ENCODE measurements at places on chromosomes 2 and 18.
A peak's percentile ranks its signal among the peaks of the same experiment; 100 is the strongest.

- no peak for DNase-seq
Measured at GRCh38 chr2:32719933-32720716, 92.3 kb downstream of the TTC27 start.

DNA sequence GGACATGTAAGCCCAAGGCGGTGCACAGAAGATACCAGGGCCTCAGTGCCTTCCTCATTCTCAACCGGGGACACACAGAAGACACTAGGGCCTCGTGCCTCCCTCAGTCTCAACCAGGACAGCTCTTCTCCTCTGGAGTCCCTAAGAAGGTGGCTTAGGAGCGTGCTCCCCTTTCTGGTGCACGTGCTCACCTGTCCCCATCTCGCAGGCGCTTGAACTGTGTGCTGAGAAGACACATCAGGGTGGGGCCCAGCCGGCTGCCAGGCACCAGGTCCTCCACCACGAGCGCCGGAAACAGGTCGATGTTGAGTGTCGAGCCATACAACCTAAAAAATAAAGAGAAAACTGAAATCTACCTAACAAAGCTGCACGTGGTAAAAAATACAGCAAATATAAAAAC lies 99.9 kb downstream of the PXDN start:
- DNase-seq = no peak

GRCh38 chr18:10239103-10239502 lies 215.3 kb upstream of the APCDD1 start:
- no peak for DNase-seq

- DNase-seq = peak; percentile 9
Measured at GRCh38 chr2:207472343-207473048, 57.3 kb upstream of the CREB1 start.

GRCh38 chr2:4424153-4424552 lies 720.8 kb downstream of the DCDC2C start:
- no peak for DNase-seq

- no peak for DNase-seq
Measured at GRCh38 chr2:68352651-68353391, 12.3 kb upstream of the PLEK start.

- DNase-seq = no peak
Measured at GRCh38 chr2:155517362-155517761, 815.2 kb downstream of the NR4A2 start.

- DNase-seq = no peak
Measured at GRCh38 chr2:168035458-168035857, 211.9 kb downstream of the STK39 start.

GRCh38 chr2:232400256-232401015 lies 6.2 kb upstream of the ALPG start:
- no peak for DNase-seq

DNA sequence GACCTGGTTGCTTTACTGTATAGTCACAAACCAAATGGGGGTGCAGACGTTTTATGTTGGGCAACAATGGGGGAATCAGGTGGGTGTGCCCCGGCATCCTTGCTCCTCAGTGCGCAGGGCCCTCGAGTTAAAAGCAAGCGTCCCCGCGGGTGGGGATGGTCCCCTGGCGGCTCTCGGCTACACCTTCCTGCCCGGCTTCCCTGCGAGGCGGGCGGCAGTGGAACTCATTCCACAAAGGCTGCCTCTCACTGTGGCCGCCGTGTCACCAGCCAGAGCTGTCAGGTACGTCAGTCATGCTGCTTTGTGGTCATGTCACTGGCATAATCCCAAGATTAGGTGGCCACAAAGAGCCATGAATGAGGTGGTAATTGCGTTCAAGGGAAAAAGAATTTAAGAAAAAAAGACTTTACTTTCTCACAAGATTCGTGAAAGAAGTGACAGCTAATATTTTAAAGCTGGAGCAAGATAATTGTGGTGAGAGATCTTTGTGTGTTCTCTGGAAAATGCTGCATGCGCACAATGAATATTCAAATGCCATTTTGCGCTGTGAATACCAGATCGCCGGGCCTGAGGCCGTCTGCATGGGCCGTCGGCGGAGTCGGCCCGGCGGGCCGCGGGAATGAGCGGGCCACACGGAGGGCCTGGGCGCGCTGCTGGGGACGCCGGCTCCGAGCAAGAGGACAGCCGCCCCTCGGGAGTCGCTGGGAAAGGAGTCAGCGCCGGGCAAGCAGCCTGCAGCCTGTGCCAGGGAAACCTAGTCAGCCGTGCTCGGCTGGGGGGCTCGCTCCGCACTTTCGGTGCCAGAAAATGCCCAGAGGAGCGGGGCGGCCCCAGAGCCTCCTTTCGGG lies 82.3 kb upstream of the LDLRAD4 start:
- DNase-seq = no peak

DNA sequence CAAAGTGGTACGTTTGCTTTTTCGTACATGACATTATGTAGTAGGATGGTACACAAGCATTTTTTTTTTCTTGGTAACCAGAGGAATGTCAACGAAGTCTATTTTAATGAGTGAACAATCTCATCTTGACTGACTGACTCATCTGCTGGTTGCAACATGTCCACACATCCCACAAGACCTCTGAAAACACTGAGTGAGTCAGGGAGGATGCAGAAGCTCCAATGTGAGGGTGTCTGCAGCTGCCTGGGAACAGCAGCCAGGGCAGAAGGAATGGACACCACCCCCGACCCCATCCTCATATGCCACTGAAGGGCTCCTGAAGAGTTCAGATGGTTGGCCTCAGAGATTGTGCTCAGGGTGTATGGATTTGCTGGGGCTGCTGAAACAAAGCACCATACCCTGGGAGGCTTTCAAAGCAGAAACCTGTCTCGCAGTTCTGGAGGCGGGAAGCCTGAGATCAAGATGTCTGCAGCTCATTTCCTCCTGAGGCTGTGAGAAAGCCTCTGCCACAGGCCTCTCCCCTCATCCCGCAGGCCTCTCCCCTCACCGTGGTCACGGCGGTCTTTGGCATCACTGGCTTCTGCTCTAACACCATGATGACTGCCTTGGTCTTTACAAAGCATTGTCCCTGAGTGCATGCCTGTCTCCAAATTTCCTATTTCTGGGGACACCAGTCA lies 124.6 kb downstream of the LRATD1 start:
- peak; percentile 75 for DNase-seq

- no peak for DNase-seq
Measured at GRCh38 chr2:29227935-29228675, 112.9 kb downstream of the CLIP4 start.

- DNase-seq = no peak
Measured at GRCh38 chr2:168114619-168115018, 132.8 kb downstream of the STK39 start.

DNA sequence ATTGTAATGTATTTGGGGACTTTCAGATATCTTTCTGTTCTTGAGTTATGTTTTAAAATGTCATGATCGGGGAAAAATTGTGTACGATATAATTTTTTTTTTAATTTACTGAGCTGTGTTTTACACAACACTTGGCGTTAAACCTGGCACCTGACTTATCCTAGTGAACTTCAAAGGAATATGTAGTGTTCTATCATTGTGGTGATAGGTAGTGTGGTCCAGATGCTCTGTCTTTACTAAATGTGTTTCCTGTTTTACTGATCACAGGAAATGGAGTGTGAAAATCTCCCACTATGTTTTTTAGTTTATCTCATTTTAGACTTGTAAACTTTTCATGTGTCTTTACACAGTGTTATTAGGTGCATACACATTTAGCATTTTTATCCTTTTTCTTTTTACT lies 98.0 kb downstream of the SLC5A7 start:
- DNase-seq = no peak

- DNase-seq = no peak
Measured at GRCh38 chr2:64283641-64284361, 139.6 kb upstream of the PELI1 start.

- no peak for DNase-seq
Measured at GRCh38 chr18:53268455-53268854, 928.5 kb downstream of the DCC start.

DNA sequence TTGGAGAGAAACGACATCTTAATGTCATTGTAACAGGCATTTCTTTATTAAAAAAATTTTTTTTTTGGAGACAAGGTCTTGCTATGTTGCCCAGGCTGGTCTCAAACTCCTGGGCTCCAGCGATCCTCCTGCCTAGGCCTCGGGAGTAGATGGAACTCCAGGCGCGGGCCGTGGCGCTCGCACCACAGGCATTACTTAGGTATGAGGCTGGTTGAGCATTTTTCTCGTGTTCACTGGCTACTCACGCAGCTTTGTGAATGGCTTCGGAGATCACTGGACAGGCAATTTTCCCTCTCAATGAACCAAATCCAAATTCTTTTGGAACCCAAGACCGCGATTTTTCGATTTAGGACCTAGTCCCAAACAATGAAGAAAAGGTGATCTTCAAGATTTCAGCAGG lies 795 bp upstream of the TCF7L1 start:
- peak; percentile 35 for DNase-seq

DNA sequence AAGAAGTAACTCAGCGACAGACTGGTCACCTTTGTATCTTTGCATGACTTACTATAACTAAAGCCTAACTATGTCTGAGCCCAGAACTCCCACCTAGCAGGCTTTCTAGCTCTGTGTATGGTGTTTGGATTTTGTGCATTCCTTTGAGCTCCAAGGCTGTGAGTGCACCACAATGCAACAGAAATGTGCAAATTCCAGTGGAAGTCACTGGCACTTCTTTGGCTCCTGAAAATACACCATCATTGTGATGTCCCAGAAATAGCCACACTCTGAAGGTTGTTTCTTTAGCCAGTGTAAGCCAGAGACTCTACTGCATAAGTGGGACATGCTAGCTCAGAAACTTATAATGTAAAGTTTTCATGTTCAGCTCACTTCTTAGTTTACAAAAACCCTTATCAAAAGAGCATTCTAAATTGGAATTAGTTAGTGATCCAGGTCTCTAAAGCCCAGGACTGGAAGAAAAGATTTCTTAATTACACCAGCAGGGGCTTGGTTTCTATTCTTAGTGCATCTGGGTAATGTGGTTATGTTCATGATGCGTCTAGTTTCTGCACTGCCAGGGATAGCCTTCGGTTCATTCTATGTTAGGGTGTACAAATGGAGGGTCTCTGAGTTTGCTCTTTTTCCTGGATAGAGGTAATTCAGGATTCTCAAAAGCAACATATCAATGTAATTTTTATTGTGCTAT lies 1239.5 kb upstream of the ZEB2 start:
- no peak for DNase-seq

Measured in ACHN (cell line).